B cell (primary cell): ENCODE measurements at places on chromosomes 16 and 17.
A peak's percentile ranks its signal among the peaks of the same experiment; 100 is the strongest.

GRCh38 chr16:69399361-69399760 lies 13.6 kb upstream of the TERF2 start:
- DNase-seq, result no peak

DNA sequence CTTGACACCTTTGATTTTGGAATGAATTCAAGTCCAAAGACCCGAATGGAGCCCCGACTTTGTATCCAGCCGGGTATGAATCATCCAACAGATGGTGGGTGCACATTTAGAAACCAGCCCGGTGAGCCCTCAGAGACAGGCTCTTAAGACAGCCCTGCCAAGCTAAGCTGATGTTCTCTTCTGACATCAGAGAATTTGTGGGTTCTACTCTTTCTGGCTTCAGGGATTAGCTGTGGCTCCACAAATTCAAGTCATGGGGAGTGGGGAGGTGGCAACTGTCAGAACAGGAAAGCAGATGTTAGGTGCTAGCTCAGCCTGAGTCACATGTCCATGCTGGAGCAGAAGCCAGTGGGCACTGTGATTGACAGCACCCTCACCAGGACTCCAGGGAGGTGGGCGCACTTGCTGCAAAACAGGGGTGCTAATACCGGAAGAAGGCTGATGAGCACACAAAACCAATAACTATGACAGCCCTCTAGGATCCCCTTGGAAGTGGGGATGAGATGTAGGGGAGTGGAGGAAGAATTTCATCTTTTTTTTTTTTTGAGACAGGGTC lies 31.4 kb upstream of the XYLT2 start:
- no peak for DNase-seq

DNA sequence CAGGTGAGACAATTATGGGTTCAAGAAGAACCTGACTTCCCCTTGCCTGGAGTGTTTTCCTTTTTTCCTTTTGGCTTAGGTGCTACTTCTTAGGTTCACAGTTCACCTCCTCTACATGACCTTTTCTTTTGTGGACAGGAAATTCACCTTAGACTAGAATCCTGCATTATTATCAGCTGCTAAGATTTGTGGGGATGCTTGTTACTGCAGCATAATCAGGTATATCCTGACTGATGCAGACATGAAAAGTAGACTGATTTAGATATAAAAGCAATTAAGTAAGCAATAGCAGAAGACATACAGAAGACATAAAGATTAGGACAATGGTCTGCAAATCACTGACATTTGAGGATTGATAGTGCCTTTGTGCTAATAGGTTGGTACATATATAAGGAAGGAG lies 168.3 kb downstream of the SALL1 start:
- DNase-seq, result no peak

DNA sequence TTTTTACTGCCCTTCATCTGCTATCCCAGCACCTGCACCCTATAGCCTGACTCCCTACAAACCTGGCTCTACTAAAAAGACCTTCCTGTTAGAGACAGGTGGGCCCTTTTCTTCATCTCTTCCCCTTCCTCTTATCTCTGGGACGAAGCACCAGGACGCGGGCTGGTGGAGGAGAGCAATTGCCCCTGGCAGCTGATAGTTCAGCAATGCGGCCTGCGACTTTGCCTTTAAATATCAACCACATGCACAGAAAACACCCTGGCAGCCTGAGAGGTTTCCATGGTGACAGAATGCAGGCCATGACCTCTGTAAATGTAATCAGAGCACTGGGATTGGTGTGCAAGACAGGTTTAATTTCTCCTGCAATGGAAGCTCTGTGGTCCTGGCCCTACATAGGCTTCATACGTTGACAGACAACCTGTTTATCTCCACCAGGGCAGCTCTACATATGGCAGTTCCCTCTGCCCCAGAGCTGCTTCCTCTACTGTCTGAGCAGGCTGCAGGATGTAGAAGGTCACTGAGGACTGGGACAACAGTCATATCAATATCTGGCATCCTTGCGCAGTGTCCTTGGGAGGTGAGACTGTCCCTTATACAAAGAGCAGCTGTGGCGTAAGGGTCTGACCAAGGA lies 10.0 kb upstream of the SKAP1 start:
- peak; percentile 53 for DNase-seq

- peak; percentile 84 for DNase-seq
Measured at GRCh38 chr17:68346448-68346847, 55.2 kb downstream of the ARSG start.
